ENCODE measurements at places on chromosomes 5 and 9. TPM values are rescaled to one million over a fixed set of nuclear protein-coding genes. Genes with fewer than 3 reads are reported as not detected.

GRCh38 chr9:137076636-137077009 lies 694 bp upstream of the UAP1L1 start:
- H3K4me1 ChIP-seq: no peaks in the 10 kb centered on the region
- no peak for DNase-seq
- no peaks in the 10 kb centered on the region for H3K36me3 ChIP-seq
- no peaks in the 10 kb centered on the region for H3K27me3 ChIP-seq
- H3K4me3 ChIP-seq: peak overlapping the region; percentile 63
- H3K27ac ChIP-seq: no peak overlapping the region

DNA sequence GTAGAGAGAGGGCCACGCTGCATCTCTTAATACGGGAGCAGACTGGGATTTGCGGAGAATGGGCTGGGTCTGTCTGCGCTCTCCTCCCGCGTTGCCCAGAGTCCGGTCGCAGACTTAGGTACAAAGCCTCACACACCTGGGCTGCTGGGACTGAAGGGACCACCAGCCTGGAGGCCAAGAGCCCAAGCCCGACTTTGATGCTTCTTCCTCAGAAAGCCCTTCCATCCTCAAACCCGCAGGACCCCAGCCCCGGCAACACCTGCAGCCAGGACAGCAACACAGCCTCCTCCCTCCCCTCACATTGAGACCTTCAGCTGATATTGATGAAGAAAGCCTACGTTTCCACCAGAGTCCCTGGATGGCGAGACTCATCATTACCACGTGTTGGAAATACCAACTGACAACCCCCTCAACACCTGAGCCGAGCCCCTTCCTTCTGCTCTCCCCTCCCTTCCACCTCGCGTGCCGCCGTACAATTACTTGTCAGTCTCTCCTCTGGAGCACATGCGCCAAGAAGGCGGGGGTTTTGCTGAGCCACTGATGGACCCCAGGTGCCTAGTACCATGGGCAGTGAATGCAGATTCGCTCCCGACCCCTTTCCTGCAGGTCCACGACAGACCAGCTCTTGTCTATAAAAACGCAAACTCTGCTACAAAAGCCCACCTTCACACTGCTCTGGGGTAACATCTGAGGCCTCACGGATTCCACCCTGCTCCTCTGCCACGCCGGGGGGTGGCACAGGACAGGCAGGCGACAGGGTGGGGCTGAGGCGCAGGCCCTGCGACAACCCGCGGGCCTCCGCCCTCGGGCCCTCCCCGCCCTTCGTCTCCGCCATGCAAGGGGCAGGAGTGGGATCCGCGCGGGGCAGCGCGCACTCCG lies 841 bp downstream of the ASB6 start:
- peaks cover 21% of the 10 kb centered on the region for H3K4me1 ChIP-seq
- H3K27me3 ChIP-seq: peaks cover 6% of the 10 kb centered on the region
- H3K27ac ChIP-seq: peak overlapping the region; percentile 75
- no peak for DNase-seq

GRCh38 chr5:39558541-39558940 lies 133.8 kb upstream of the DAB2 start:
- no peaks in the 10 kb centered on the region for H3K36me3 ChIP-seq
- H3K27me3 ChIP-seq: peaks cover 9% of the 10 kb centered on the region
- H3K4me1 ChIP-seq: no peaks in the 10 kb centered on the region
- no peak overlapping the region for H3K27ac ChIP-seq
- no peak for DNase-seq

DNA sequence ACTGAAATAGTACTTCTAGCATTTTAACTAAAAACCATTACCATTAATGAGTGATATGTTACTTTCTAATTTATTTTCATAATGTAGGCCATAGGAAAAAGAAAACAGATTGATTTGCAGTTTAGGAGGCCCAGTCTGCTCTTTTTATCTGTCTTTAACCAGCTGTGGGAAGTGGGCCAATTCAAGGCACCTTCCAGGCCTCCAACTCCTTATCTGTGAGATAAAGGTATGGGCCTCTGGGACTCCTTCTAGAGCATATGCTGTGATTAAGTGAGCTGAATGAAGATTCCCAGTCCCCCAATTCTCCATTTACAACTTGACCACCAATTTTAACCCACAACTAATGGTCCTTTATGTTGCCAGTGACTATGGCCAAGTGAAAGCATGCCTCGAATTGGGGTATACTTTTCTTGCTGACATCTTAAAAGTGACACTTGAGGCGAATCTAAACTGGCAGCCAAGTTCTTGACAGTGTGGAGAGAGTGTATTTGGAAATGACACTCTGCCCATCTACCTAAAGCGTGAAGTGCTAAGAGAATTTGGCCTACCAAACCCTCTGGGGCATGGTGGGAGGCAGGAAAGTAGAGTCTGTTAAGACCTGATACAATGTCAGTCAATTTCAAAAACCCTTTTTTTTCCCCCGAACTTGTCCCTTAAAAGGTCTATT lies 88.3 kb downstream of the PIK3R1 start:
- H3K4me3 ChIP-seq: no peak overlapping the region
- DNase-seq: no peak
- peaks cover 14% of the 10 kb centered on the region for H3K36me3 ChIP-seq
- H3K27me3 ChIP-seq: no peaks in the 10 kb centered on the region

PCDHGB1 gene
- 3.0 TPM for total RNA-seq

PLAC8L1 gene
- total RNA-seq: not detected
